RPMI7951 (cell line): ENCODE measurements at places on chromosomes 5 and 9. TPM values are rescaled to one million over a fixed set of nuclear protein-coding genes. Genes with fewer than 3 reads are reported as not detected.

DNA sequence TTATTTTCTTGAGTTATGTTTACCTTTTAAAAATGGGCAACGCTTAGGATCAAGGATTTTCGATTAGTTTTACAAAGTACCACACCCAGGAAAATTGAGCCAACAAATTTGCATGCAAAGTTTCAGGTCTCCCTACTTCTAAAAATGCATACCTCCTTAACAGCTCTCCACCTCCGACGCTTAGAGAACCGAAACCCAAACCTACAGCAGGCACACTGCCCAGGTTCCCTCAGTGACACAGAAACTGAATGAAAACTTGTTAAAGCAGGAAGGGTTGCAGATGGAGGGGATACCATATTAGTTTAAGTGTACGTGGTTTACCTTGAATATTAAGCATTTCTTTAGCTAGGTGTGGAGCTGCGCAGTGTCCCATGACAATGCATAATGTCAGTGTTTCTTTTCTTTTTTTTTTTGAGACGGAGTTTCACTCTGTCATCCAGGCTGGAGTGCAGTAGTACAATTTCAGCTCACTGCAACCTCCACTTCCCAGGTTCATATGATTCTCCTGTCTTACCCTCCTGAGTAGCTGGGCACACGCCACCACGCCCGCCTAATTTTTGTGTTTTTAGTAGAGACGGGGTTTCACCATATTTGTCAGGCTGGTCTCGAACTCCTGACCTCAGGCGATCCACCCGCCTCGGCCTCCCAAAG is 1.6 kb upstream of the SUB1 start:
- no peak for DNase-seq

The ADAMTS6 gene
- total RNA-seq = 10.3 and 14.3 TPM in 2 replicates

DNA sequence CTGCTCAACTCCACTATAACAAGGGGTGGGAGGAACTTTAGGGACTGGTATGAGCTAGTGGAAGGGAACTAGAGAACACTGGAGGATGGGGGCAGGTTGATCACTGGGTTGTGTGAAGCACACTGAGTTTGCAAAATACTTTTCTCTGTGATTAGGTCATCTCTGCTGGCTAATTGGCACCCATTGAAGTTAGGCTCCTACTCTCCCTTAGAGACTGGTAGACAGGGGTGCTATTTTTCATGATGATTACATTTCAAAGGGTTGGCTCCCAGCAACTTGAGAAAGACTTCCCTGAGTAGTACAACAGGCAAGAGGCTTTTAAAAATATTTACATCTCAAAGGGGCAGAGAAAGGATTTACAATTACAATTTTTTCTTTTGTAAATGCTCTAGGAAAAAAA is 50.4 kb upstream of the MTAP start:
- no peak for DNase-seq

GRCh38 chr5:132561601-132562000 is 4.8 kb downstream of the RAD50 start:
- no peak for DNase-seq

GRCh38 chr9:73270967-73271721 is 119.5 kb downstream of the ANXA1 start:
- peak; percentile 79 for DNase-seq

DNA sequence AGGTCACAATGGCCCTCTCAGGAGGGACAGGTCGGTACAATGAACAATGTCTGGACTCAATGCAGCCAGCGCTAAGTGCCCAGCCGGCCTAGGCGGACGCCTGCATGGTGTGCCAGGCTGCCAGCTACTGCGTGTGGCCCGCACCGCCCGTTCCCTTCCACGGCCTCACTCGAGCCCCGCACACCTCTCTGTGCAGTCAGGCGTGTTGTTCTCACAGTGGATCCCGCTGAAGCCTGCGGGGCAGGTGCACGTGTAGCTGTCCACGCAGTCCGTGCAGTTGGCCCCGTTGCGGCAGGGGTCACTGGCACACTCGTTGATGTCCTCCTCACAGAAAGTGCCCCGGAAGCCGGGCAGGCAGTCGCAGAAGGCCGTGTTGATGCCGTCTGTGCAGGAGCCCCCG is 26.7 kb upstream of the SEC16A start:
- no peak for DNase-seq

The REXO4 gene
- total RNA-seq = 9.0 and 9.5 TPM in 2 replicates

DNA sequence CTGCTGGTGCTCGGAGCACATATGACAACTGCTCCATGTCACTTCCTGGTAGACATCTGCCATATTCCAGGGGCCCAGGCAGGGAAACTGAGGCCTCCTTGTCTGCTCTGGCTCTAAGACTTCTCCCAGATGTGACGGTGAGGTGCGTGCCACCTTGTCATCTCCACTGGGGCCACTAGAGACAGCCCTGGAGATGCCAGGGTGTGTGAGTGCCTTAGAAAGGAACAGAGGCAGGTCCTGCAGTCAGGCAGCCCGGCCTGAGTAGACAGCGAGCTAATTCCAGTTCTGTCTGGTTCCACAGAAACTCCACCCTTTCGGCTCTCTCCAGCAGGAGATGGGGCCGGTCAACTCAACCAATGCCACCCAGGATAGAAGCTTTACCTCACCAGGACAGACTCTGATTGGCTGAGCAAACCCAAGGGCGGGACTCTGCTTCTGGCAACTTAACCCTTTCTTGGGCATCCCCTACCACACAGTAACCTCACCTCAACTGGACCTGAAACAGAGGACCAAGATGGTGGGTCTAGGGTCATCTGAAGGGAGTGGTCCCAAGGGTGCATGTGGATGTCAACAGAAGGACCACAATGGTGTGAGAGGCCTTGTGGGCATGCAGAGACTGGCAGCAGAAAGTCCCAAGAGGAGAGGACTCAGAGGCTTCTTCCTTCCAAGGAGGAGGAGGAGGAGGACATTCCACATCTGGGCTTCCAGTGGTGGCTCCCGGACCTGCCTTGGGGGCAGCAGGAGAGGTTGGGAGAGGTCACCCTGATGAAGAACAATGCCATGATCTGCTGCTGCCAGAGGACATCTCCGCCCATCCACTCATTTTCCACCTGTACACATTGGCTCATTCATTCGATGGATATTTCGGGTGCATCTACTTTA is 77.7 kb downstream of the RGS3 start:
- peak; percentile 45 for DNase-seq

DNA sequence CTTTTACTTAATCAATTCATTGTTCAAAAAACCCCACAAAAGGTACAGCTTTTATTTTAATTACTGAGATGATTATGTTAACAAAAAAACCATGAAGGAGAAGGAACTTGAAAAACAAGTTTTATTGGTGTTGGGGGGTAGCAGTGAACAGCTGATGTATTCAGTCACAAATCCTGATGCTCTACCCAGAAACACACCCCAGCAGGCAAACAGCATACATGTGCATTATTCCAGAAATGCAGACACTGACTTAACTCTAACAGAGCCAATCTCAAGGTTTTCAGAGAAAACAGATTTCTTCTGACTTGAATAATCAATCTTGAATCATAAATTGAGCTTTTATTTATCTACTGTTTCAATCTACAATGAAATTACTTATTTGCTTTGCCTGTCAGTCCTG is 175.2 kb downstream of the ZSWIM6 start:
- no peak for DNase-seq

The C9orf153 gene
- total RNA-seq = 0.48 TPM in 1 of 2 replicates, not detected in the other

The DAB2 gene
- total RNA-seq = 8.7 and 19.9 TPM in 2 replicates

DNA sequence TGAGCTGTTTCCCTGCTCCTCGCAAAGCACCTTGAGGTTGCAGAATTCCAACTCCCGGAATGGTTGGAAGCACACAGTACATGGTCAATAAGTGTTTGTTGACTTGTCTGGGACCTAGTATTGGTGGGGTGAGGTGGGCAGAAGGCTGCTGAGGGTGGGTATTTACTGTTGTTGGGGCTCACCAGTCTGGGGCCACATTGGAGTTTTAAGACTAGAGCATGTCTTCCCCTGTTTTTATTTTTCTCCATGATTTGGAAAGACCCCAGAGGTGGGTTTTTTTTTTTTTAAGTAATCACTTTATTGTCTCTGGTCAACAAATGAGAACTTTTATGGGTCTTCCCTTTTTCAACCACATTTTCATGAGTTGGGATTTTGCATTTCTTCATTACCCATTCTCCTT is 55.1 kb downstream of the IRF1 start:
- no peak for DNase-seq

GRCh38 chr5:80284720-80285119 is 28.9 kb upstream of the SERINC5 start:
- DNase-seq = no peak

The ATP10B gene
- 0.24 and 0.98 TPM in 2 replicates for total RNA-seq

The NUTM2G gene
- not detected in 2 replicates for total RNA-seq

DNA sequence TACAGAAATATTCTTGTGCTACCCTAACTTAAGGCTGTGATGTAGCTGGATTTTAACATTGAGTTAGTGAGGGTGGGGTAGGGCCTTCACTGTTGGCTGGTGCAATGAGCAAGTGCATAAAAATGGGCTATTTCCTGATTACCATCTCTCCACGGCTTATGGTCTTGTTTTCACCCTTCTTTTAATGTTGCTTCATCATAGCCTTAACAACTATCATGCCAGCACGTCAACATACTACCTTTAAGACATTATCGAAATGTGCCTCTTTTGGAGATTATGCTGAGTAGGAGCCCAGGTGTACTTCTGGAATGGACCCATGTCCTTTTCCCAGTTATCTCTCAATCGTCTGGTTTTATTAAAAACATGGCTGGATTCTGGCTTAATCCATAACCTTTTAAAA is 350.9 kb upstream of the ACTBL2 start:
- no peak for DNase-seq

GRCh38 chr9:90058182-90058763 is 453.5 kb downstream of the GADD45G start:
- DNase-seq = no peak

- DNase-seq = peak; percentile 72
Measured at GRCh38 chr9:81456431-81457006, 232.8 kb downstream of the TLE1 start.

DNA sequence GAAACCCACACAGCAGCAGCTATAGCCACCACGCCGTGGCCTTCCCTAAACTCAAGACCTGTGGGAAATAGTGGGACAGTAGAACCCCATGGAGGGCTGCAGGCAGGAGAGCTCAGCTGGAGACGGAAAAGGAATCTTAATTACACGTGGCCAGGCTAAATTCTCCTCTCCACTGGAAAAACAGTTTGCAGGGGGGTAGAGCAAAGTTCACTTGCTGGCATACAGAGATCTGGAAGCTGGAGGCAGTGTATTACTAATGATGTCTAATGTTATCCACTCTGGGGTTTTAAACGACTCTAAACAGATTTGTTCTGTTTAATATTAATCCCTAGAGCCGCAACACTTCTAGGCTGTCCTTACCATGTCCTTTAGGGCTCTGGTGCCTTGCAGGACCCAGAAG is 257.1 kb downstream of the SAXO1 start:
- DNase-seq = no peak

- DNase-seq = no peak
Measured at GRCh38 chr5:5795074-5795771, 372.7 kb downstream of the ICE1 start.

GRCh38 chr5:1009359-1010180 is 968 bp downstream of the NKD2 start:
- DNase-seq = peak; percentile 55

- peak; percentile 68 for DNase-seq
Measured at GRCh38 chr5:54902791-54903473, 82.5 kb downstream of the ESM1 start.

DNA sequence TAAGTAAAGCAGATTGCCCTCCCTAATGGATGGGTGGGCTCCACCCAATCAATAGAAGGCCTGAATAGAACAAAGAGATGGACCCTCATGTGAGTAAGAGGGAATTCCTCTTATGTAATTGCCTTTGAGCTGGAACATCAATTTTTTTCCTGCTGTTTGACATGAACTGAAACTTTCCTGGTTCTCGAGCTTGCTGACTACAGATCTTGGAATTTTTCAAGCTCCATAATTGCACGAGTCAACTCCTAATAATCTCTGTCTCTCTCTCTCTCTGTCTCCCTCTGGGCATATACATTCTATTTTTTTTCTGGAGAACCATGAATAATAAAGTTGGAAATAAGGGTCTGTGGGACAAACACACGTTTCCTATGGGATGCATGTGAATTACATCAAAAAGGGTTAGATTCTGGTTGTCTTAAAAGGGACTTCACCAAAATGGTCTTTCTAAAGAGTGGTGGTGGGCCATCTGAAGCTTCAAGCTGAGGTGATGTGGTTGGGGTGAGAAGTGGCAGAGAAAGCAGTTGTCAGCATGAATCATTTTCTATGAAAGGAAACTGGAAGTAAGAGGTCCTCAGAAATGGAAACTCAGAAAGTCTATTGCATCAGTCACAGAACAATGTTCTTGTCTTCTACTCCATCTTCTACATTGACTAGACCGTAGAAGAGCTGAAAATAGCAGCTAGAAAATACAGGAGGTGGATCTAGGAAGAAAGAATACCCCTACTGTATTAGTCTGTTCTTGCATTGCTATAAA is 47.0 kb upstream of the HOMER1 start:
- peak; percentile 37 for DNase-seq

The CFAP90 gene
- not detected in 2 replicates for total RNA-seq

DNA sequence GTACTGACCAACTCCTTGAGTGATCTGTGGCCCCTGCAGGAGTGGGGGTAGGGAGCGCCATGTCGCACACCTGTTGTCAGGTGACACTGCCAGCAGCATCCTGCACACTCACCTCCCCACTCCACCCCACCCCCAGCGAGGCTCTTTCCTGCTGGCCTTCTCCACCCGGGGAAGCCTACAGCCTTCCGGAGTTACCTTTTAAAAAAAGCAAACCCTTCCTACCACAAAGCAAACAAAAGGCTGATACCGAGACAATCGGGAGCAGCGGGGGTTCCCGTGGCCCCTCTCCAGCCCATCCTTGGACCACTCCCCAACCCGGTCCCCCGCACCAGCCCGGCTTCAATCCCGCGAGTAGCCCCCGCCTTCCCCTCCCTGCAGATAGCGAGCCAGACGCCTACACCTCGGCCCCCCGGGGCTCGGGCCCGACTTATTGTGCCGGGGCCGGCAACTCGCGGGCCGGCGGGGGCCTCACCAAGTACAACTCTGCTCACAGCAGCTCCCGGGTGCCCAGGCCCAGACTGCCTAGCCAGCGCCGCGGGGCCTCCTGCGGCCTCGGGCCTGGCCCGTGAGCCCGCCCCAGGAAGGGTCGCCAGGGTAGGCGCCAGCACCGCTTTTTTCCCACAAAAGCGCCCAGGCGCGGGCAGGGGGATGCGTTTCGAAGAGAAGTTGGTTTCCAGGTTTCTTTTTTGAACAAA is 724 bp downstream of the MACROH2A1 start:
- DNase-seq = no peak

The ADGRD2 gene
- not detected in 2 replicates for total RNA-seq
